GM04504 (cell line): ENCODE measurements at places on chromosomes 4 and X.

DNA sequence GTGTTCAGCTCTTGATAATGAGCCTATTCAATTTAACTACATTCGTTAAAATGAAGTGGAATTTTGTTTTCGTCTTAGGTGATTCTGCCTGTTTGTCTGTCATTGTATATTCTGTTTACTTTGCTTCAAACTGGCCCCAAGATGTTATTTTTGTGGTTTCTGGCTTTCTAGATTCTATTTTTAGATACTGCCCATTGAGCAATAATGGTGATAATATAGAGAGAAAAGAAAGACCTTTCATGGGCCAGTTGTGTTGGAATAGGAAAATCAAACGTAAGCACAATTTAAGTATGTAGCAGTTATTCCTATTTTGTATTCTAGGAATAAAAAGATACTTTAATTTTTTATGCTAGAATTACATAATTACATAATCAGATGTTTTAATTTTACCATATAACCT, 4.0 kb downstream of the CDKN2AIP start:
- no peak for DNase-seq

GRCh38 chrX:73562458-73562857, 539 bp upstream of the CHIC1 start:
- no peak for DNase-seq

GRCh38 chr4:72077346-72077745, 45.5 kb downstream of the NPFFR2 start:
- no peak for DNase-seq

DNA sequence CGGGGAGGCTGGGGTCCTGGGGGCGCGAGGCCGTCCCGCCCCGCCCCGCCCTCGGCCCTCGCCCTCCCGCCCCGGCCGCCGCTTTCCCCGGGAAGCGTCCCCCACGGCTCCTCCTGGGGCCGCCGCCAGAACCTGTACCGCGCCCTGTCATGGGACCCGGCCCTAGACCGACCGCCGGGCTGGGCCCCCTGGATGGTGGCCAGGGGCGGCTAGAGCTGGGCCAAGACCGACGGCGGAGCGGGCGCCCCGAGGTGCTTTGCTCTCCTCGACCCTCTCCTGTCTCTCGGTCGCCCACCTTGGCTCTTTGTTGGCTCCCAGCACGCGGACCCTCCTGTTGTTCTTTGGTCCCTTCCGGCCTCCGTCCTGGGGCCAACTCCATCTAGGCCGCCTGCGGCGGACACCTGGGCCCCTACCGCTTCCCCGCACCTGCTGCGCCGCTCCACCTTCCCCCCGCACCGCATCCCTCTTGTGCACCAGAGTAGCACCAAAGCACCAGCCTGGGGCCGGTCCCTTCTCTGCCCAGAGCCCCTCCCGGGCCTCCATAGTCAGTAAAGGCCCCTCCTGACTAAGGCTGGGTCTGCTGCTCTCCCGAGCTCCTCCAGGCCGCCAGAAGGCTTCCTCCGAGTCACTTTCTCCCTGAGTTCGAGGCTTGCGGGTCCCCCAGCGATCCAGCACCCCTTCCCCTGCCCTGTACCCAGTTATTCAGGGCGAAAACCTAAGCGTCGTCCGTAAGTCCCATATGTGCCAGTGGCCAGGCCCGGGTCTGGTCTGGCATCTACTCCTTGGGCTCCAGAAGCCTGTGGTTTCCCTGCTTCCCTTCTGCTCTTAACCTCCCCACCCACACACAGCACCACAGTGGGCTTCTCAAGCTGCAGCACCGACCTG, 587 bp downstream of the TACC3 start:
- no peak for DNase-seq

DNA sequence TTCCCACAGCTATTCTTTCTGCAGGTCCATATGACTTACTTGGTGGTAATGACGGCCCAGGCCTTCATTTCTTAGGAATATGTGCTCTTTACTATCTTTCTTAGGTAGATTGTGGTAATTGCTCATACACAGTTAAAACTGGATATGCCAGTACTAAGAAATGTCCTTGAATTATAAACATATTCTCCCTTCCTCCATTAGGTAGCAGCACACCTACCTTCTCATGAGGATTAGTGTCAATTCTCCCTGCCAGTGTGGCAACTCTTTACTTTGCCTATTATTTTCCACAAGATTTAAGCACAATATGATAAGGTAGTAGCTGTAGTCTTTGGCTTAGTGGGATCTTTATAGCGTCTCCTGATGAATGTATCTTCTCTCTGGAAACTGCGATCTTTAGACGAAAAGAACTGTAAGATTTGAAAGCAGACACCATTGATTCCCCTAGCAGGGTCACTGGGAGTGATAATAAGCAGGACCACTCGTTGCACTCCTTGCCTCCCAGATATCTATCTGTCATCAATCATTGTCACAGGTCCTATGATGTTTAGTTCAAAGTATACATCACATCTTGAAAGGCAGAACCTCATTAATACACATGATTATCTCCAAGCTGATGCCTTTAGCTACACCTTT, 1240.7 kb downstream of the C4orf33 start:
- DNase-seq, result no peak

DNA sequence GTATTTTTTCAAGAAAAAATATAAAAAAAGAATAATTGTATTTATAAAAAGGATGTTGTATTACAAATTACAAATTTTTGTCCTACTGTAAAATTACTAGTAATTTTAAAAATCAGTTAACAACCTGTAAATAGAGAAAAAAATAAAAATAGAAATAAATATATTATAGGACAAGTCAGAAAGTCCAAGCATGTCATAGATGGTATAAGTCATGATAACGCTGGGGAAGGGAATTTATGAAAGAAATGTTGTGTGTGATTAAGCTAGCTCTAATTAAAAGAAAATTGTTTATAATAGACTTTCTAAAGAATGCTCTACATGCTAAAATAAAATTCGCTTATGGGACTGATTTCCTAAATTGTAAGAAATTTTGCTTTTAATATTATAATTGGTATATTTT, 2329.9 kb downstream of the ARAP2 start:
- DNase-seq, result no peak

DNA sequence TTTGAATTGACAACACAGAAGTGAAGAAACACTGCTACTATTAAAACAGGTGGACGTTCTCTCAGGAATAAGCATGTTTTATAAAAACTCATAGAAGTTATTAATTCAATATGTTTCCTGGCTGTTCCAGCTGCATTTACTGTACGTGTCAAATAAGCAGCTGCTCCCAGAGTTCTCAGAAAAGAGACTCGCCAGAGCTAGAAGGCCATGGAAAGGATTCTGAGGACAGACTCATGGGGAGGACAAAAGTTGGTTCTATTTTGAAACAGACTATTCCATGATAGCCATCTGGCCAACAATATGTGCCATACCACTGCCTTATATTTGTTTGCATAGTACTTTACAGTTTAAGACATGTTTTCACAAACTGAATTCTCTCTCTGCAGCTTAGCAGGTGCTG, 136.5 kb downstream of the NR3C2 start:
- DNase-seq, result no peak

GRCh38 chrX:111375747-111376146, 36.2 kb downstream of the DCX start:
- no peak for DNase-seq

GRCh38 chr4:174505892-174506291, 16.4 kb downstream of the HPGD start:
- no peak for DNase-seq

GRCh38 chr4:18914182-18914581, 892.6 kb upstream of the LCORL start:
- no peak for DNase-seq

DNA sequence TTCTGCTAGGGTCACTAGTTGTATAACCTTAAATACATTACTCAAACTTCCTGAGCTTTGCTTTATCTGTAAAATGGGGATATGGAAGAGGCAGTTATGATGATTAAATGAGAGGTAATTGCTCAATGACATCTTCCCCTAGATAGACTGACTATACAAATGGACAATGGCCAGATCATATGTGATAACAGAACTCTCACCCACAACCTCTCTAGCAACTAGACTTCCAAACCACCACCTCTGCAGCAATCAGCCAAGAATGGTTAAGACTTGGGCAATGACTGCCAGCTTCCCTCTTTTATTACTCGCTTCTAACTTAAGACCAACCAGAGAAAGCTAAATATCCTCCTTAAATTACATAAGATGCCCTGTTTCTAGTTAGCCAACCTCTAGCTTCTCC, 2.9 kb upstream of the SEPSECS start:
- no peak for DNase-seq

DNA sequence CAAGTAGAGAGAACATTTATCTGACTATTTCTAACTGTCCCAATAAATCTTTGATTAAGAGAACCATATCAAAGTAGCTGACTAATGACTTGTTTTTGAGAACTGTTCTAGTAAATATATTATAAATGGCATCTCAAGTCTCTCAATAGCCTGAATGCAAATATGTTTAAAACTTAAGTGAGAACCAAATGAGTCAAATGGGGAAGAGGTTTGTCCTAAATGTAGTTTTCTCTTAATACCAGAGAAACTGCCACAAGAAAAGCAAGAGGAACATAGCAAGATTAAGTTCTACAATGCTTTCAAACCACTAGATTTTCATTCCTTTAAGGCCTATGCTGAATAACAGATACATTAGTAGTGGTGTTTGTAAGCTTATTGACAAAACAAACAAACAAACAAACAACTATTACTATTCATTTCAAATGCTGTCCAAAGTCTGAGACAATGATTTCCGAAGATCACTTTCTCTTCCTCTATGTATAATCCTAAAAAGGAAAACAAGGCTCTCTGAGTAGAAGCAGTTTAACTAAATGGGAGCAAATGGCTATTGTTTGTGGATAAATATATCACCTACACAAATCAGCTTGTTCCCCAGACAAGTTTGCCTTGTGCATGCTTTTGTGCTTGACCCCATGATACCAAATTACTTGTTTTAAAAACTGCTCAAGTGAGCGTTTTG, 408.4 kb upstream of the EMCN start:
- DNase-seq, result no peak

GRCh38 chr4:89615051-89615450, 221.9 kb downstream of the SNCA start:
- DNase-seq, result no peak

GRCh38 chr4:6681191-6681590, 12.5 kb upstream of the S100P start:
- DNase-seq, result no peak
